ENCODE measurements at places on chromosomes 16 and 17. TPM values are rescaled to one million over a fixed set of nuclear protein-coding genes. Genes with fewer than 3 reads are reported as not detected.

DNA sequence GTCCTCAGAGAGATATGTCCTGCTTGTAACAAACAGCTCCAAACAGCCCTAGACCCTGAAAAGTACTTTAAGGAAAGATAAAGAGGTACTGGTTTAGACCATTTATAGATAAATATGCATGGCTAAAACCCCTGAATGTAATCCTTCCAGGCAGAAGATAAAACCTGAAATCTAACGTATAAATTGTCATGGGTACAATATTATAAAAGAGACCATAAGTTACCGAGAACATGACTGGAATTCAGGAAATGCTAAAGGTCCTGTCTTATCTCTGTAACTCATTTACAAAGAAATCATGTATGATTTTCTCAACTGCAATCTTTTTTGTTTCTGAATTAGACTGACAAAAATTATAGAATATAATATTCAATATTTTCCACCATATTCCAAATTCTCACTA is 9.2 kb upstream of the KANSL1 start:
- DNase-seq = no peak

KRTAP17-1 gene
- total RNA-seq = not detected

- no peak for DNase-seq
Measured at GRCh38 chr17:17426184-17426583, 50.6 kb upstream of the MED9 start.

TAC4 gene
- not detected for total RNA-seq

DNA sequence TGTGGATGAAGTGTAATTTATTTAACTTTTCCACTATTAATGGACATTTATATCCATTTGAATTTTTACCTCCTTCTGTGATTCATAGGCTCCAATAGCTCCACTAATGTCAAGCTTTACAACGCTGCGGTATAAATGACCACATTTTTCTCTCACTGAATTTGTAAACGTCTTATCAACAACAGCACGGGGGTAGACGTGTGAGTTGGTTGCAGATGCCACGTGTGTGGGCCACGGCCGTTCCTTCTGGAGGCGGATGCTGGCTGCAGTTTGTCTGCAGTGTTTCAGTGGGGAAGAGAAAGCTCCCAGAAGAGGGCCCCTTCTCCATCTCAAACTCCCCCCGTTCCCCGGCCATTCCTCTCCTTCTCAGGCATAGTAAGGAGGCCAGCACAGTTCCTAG is 68.2 kb upstream of the XYLT1 start:
- DNase-seq = no peak

Measured in activated CD4-positive, alpha-beta memory T cell treated with anti-CD3 and anti-CD28 coated beads for 36 hours (primary cell).